ENCODE measurements at places on chromosomes 13 and 19.
A peak's percentile ranks its signal among the peaks of the same experiment; 100 is the strongest.

DNA sequence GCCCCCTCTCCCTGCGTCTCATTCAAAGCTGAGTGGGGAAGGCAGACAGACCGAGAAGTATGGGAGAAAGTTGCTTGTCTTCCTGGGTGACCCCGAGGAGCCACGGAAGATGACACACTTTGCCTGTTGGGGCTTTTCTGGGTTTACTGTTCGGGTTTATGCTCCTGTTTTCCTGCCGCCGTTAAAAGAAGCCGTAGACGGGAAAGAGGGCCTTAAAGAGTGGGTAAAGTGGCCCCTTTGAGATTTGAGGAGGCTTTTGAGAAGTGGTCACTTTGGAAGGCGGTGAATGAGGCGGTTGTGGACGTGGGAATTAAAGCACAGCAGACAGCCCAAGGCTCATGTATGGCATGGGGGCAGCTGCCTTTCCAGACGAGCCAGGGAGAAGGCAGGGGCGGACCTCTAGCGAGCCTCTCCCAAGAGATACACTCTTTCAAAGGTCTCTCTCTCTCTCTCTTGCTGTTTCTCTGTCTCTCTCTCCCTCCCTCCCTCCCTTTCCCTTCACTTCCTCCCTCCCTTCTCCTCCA is 493 bp upstream of the LHFPL6 start:
- no peak for DNase-seq

- DNase-seq, result no peak
These were observed 2554.8 kb downstream of the PCDH9 start for GRCh38 chr13:64675255-64675892.

DNA sequence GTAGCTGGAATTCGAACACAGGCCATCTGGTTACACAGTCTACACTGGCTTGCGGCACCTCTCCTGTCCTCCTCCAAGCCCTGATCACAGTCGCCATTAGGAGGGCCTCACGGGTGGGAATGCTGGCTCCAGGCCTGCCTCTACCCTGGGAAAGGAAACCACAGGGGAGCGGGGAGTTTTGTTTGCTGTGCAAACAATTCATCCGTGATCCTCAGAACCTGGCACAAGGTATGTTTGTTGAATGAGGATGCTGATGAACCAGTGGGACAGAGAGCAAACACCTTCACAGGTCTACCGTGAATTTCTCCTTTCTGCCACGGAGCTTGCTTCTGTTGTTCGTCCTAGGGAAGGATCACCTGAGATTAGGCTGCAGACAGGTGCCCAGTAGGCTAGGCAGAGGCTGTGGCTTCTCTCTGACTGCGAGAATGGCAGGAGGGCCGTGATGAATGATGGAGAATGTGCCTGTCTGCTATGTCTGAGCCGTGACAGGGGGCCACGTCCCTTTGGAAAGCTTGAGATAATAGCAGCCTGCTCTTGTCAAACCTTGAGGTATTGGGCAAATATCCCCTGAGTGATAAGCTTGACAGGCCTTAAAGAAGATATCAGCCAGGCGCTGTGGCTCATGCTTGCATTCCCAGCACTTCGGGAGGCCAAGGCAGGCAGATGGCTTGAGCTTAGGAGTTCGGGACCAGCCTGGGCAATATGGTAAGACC is 36.7 kb downstream of the PIN1 start:
- DNase-seq, result no peak

GRCh38 chr13:95642028-95642621 is 2.4 kb downstream of the DZIP1 start:
- peak; percentile 56 for DNase-seq

- no peak for DNase-seq
These were observed 133.0 kb downstream of the ATP11A start for GRCh38 chr13:112822851-112823250.

DNA sequence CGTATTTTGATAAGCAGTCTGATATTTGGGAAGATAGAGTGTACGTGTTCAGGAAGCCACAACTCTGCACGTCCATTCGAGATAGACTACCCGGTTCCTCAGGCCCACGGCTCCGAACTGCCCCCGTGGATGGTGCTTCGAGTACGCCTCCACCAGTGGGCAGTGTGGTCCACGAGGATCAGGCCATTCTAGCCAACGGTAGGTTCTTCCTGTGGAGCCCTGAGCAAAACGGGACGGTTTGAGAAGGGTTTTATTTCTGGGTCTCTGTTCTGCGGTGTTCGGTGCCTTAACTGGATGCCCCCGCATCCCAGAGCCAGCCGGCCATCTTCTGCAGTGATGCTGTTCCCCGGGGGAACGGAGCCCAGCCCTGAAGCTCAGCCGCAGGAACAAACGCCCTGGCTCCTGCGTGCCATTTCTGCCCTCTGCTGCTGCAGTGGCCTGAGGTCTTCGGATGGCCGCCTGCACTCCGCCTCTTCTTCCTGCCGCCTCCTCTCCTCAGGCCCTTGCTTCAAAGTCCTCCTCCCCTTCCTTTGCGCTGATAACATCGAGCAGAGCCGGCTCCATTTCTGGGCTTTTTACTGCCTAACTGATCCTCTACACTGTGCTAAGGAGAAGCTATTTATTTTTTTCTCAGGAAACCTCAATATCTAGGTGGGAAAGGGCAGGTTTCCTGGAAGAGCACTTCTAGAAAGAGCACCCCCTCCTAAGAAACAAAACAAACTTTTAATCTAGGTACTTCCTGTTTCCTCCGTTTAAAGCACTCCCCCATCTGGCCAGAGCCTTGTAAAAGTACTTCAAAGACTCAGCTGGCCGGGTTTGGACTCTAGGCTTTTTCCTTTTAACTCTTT is 36.2 kb upstream of the SLC46A3 start:
- peak; percentile 31 for DNase-seq

DNA sequence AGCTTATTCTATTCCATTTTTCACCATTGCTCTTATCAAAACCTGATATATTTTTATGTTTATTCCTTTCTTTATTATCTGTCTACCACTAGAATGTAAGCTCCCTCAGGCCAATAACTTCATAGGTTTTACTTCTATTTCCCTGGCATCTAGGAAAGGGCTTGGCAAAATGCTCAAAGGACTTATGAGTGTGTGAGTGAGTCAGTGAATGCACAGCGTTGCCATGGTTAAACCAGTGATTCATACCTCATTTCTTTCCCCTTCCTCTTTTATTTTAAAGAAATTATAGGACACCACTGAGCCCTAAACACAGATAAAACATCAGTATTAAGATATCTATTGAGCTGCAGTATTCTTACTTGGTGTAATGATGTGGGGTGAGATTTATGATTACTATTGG is 162.1 kb downstream of the GPC6 start:
- peak; percentile 58 for DNase-seq

DNA sequence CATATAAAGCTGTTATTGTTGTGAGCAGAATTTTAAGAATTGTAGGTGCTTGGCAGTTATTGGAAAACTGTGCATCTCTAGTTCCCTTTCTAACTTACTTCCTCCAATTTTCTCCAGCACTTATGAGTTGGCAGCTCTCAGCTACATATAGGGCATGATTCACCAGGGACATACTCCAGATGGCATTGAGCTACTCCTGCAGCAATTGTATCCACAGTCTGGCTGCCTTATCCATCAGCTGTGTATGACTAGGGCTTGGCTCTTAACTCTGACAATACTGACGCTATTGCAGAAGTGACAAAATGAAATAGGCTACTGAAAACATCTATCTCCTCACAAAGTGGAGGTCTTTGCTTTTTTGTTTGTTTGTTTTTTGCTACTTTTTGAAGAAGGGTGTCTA is 276.7 kb downstream of the POU4F1 start:
- DNase-seq, result peak; percentile 2

GRCh38 chr13:112510002-112510780 is 77.8 kb downstream of the TUBGCP3 start:
- peak; percentile 59 for DNase-seq

DNA sequence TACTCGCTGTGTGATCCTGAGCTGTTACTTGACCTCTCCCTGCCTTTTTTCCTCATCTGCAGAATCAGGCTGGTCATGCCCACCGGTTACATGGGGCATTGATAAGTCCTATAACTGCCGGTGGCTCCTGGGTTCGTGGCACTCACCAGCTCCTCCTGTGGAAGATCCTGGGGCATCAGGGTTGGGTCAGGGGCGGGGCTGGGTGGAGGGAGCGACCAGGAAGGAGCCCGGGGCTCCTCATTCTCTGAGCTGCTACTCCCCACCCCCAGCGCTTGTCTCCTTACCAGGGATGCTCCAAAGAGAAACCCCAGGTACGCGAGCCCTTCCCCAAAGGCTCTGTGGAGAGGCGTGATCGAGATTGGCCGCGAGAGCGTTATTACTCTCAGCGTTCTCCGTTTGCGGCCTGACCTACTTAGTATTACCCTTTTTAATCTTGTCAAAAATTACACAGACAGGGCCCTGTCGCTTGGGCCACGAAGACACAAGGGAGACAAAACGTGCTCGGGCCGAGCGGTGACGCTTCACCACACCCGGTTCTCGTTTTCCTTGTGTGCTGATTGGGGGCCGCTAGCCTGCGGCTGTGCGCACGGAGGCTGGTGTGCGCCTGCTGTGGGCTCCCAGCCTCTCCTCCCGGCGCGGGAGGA is 10.7 kb downstream of the HDGFL2 start:
- DNase-seq, result no peak

DNA sequence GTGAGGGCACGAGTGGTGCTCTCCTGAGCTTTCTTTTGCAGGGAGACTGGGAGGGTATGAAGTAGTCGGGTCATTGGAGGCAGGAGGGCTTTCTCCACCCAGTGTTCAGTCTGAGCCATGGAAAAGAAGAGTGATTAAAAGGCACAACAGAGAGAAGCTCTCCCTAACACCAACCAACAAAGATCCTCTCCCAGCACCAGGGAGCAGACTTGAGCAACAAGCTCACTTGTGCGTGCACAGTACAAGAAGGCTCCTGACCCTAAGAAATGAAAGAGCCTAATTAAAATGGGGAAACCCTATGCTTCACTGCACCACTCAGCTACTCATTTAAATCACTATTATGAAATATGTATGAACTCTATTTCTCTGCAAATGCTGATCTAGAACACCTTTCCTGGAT is 276.3 kb upstream of the SOX21 start:
- no peak for DNase-seq

- DNase-seq, result peak; percentile 81
These were observed at the start of gene FUT1 for GRCh38 chr19:48752496-48753365. Gene FUT1, minus strand, starts transcription at chr19:48752641. Its CDS starts 1,360 bp downstream, at chr19:48751281.

GRCh38 chr13:111938741-111939665 is 127.9 kb upstream of the SOX1 start:
- no peak for DNase-seq

DNA sequence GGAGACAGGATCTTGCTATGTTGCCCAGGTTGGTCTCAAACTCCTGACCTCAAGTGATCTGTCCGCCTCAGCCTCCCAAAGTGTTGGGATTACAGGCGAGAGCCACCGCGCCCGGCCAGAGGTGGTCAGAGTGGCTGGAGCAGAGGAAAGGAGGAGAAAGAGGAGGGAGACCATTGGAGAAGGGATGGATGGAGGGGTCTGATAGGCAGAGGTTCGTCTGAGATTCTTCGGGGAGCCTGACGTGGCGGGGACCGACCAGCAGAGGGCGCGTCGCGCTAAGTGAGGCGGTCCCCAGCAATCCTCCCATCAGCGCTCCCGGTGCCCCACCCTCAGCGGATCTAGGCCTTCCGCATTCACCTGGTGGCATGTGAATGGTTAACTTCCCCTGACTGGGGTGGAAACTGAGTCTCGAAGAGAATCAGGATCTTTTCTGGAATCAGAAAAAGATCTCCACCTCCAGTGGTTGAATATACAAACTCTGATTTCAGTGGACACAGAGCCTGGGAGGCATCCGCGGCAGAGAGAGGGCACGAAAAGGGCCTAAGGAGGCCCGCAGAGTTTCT is 8.8 kb downstream of the GTPBP3 start:
- DNase-seq, result peak; percentile 71

DNA sequence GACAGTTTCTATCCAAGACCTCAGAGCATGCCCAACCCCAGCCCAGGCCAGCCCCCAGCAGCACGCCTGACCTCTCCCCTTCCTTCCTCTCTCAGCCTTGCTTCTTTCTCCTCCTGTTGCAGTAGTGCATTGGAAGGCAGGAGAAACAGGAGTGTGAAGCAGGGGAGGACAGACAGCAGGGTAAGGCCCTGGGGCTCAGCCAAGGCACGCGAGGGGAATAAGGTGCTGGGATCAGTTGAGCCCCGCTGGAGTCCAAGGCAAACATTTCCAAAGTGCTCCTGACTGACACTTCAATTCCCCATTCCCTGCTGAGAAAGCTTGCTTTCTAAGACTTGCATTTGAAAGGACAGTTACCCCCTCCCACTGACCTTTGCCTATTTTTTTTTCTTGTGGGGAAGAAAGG is 73.1 kb upstream of the OLFM4 start:
- no peak for DNase-seq

DNA sequence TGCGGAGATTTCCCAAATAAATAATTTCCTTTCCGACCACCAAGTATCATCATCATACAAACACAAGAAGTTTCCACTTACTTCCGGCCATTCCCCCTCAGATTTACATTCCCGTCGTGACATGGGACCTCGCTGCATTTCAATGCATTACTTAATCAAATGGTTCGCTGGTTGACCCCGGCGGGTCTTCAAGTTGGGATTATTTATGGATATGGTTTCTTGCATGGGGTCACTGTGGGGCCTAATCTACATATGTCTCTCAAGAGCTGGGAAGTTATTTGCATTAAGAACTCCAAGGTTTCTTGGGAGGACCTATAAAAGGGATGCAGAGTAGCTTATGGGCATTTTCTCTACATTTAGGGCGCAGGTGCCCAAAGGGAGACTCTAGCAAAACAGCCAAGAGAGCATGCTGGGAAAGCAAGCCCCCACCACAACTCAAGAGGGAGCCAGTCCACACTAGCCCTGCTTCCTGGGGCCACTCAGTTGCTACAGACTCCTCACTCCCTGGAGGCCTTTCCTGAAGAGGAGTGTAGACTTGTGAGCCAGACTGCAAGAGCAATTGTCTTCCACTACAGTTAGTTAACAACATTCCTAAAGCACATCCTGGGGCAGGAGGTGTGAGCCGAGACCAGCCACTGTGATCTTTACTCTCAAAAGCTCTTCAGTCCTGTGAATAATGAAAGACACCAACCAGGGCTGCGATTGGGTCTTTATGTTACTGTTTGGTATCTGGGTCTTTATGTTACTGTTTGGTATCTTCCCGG is 125.3 kb downstream of the KATNAL1 start:
- no peak for DNase-seq

- peak; percentile 21 for DNase-seq
These were observed 8.1 kb upstream of the FXYD3 start for GRCh38 chr19:35107545-35107944.

GRCh38 chr13:62038214-62038613 is 622.6 kb upstream of the PCDH20 start:
- no peak for DNase-seq

GRCh38 chr19:11519138-11519537 is 9.8 kb downstream of the ECSIT start:
- DNase-seq, result no peak

DNA sequence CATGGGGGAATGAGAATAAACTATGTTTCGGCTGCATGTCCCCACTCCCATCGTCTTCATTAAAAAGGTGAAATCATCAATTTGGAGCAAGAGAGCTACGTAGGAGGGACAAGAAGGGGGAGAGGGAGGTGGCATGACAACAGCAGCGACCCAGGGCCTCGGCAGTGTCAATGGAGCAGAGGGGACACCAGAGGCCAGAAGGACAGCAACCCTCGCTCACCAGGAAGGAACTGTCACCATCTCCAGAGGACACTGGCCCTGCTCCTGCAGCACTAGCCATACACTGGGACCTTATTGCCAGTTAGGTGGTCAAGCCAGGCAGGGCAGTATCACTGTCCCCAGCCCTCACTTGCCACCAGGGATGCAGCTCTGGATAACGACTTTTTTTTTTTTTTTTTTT is 34.2 kb downstream of the NAXD start:
- DNase-seq, result no peak
